Epithelial cell of proximal tubule (primary cell): ENCODE measurements at places on chromosomes 11 and 22. TPM values are rescaled to one million over a fixed set of nuclear protein-coding genes. Genes with fewer than 3 reads are reported as not detected.

OR8G5 gene
- not detected in 2 replicates for total RNA-seq

TBX1 gene
- total RNA-seq: not detected in 2 replicates

DGAT2 gene
- total RNA-seq: 1.8 and 2.0 TPM in 2 replicates

DUSP18 gene
- total RNA-seq: 5.2 and 11.5 TPM in 2 replicates

SLC22A12 gene
- not detected in 2 replicates for total RNA-seq
